ENCODE measurements at places on chromosomes 6 and 20. TPM values are rescaled to one million over a fixed set of nuclear protein-coding genes. Genes with fewer than 3 reads are reported as not detected.

Gene SMOC2
- polyA plus RNA-seq = 74.8 TPM

Gene PERP
- 0.33 TPM for polyA plus RNA-seq

DNA sequence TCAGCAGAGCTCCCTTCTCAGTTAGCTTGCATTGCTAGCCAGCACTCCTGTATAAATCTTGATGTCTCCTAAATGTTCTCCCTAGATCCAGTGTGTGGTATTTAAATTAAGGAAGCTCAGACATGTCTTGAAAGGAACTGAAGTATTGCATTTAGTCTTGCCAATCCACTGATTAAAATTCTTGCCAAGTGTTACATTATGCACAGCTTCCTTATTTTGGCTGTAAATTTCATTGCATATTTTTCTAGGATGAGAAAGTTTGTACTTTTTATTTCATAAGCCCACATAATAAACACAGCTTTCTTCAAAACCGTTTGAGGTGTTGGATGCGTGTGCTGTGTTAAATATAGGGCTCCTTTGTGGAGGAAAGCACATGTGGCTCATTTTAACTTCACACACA is 329.8 kb upstream of the FLRT3 start:
- no peak for DNase-seq

DNA sequence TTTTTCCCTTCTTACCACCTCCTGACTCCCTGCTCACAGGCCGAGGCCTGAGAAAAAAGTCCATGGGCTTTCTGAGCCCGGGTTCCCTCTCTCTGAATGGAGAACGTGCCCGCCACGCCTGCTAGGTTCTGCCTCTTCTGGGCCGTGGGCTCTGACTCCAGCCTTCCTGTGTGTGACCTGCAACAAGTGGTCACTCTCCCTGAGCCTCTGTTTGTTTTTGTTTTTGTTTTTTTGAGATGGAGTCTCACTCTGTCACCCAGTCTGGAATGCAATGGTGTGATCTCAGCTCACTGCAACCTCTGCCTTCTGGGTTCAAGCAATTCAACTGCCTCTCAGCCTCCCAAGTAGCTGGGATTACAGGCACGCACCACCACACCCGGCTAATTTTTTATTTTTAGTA is 17.9 kb upstream of the VSTM2L start:
- no peak for DNase-seq

GRCh38 chr6:157561414-157561790 is 180.4 kb downstream of the ZDHHC14 start:
- no peak for DNase-seq

- no peak for DNase-seq
These were observed 114.2 kb downstream of the HIVEP2 start for GRCh38 chr6:142830807-142831206.

Gene PRR18
- 1.1 TPM for polyA plus RNA-seq

GRCh38 chr20:62875419-62876361 is 14.1 kb upstream of the TCFL5 start:
- peak; percentile 67 for DNase-seq

GRCh38 chr6:90894285-90895130 is 307.6 kb upstream of the MAP3K7 start:
- no peak for DNase-seq

DNA sequence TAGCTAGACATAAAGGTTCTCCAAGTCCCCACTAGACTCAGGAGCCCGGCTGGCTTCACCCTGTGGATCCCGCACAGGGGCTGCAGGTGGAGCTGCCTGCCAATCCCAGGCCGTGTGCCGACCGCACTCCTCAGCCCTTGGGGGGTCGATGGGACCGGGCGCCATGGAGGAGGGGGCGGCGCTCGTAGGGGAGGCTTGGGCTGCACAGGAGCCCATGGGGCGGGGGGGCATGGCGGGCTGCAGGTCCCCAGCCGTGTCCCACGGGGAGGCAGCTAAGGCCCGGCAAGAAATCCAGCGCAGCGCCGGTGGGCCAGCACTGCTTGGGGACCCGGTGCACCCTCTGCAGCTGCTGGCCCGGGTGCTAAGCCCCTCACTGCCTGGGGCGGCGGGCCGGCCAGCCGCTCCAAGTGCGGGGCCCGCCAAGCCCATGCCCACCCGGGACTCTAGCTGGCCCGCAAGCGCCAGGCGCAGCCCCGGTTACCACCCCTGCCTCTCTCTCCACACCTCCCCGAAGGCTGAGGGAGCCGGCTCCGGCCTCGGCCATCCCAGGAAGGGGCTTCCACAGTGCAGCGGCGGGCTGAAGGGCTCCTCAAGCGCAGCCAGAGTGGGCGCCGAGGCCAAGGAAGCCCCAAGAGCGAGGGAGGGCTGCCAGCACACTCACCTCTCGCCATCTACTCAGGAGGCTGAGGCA is 26.5 kb upstream of the ID1 start:
- no peak for DNase-seq

GRCh38 chr6:13288969-13289391 is 39.4 kb downstream of the TBC1D7 start:
- DNase-seq = no peak

DNA sequence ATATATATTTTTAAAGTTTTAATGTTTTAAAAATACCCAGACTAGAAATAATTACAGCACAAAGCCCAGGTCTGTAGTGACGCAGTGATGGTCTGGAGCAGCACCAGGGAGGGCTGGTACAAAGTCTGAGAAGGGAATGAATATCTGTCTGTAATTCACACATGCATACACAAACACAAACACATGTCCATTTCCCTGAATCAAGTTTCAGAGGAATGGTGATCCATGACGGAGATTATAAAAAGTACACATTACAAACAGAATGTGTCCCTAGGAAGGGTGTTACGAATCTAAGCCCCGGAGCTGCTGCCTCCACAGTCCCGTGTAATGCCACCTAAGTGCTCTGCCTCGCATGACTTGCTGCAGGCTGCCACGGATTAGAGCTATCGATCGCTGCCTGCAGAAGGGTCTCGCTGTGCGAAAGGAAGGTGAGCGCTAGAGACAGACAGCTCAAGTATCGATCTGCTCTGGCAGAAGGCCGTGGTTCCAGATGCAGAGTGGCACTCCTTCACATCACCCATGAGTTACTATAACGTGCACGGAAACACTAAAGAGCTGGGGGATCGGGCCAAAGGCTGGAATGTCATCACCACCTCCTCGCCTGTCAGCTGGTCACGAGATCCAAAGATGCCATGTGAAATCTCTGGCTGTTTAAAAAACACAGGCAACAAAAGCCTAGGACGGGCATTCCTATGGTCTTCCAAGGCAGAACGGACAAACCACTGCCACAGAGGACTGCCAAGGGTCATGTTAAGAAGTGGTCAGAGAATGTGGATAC is 87.1 kb downstream of the INSM1 start:
- no peak for DNase-seq

GRCh38 chr20:31992086-31992485 is 18.2 kb upstream of the CCM2L start:
- no peak for DNase-seq

Gene TXLNB
- polyA plus RNA-seq = 137 TPM

- DNase-seq = peak; percentile 32
These were observed 44.3 kb downstream of the KHDC1L start for GRCh38 chr6:73180763-73181619.

DNA sequence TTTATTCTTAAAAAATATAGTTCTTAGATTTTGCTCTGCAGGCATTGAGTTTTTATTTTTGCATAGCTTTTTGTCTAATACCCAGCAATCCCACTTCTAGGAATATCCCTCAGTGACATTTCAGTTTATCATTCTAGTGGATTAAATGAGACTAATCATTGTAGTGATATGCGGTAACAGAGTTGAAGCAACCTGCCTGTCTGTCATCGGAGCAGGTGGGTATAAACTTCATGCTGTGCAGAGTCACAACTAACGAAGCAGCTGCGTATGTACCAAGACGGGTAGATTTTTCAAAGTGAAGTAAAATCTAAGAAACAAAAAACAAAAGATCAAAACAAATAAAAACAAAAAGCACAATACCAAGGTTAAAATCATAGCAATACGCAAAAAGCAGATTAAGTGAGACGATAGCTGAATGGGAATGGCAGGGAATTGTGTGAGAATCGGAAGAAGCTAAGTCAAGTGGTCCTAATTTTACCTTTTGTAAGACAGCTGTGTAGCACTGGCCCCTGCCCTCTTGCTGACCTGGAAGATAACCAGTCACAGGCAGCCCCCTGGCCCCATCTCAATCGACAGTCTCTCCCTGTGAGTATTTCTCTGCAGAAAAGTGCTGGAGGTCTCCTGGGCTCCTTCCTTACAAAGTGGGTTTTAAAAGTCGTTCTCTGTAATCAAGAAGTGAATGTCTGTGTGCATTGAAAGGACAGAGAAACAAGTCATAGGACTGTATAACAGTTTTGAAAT is 169.2 kb downstream of the OR2B2 start:
- no peak for DNase-seq

- DNase-seq = no peak
These were observed 608.3 kb upstream of the CITED2 start for GRCh38 chr6:139982652-139983295.

DNA sequence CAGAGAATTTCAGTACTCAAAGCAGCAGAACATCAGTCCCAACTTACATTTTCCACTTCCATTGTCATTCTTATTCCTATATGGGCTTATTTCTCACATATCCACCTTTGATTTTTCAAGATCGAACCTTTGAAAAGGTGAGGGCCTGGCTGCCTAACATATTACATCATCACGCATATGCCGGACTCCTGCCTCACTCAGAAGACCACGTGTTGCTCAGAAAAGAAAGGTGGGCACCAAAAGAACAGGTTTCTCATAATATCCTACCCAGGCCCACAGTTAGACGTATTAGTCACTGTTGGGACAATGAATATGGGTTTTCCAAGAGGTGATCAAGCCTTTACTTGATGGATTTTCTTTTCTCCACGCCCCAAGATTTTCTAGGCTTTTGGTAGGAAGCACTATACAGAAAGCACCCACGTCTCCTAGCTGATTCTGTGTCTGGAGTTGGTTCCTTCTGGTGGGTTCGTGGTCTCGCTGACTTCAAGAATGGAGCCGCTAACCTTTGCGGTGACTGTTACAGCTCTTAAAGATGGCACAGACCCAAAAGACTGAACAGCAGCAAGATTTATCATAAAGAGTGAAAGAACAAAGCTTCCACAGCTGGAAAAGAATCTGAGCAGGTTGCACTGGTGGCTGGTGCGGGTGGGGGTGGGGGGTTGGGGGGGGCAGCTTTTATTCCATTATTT is 168.9 kb downstream of the ATXN1 start:
- DNase-seq = no peak

GRCh38 chr20:41230136-41230535 is 87.4 kb downstream of the ZHX3 start:
- DNase-seq = no peak

- DNase-seq = no peak
These were observed 74.4 kb downstream of the ELOVL4 start for GRCh38 chr6:79872986-79873385.

DNA sequence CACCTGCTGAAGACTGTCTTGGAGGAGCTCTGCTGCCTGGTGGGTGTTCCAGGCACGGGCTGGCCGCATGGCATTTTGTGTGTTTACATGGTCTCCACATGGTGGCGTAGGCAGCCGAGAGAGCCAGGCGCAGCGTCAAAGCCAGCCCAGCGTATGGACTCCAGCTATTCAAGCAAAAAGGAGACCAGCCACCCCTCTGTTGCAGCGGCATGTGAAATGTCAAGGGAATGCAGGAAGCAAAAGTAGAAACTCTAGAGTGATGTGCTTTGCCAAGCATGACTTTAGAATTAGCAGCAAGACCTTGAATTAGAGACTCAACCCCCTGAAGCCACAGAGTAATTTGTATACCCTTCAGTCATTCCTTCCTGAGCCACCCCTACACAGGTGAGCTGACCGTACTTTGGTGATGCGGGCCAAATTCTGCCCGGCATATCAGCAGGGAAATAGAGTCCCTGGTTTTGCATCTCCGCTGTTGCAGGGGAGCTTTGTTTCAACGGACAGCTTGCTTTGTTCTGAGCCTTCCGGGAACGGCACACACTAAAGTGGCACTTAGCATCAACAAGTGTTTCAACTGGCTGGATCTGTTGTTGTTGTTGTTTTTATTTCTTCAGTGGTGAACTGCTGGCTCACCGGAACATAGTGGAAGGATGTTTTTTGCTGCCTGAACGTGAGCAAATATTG is 48.5 kb downstream of the FNDC1 start:
- DNase-seq = no peak

DNA sequence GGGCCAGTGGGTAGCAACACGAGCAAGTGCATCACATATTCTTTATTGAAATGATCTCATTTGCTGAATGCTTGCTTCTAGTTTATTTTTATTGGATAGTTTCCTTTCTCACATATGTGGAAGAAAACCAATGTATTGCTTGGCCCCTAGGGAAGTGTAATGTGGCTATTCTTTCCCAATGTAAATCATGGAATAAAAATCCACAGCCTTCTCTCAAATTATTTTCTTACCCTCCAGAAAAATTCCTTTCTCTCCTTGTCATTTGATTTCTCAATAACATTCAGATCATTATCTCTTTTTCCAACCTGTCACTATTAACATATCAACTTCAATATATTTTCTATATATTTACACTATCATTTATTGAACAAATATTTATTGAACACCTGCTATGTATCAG is 51.9 kb upstream of the PTPRK start:
- no peak for DNase-seq

Gene XKR7
- polyA plus RNA-seq = 0.04 TPM

Gene MAP7
- polyA plus RNA-seq = 0.28 TPM

Gene BMP6
- 0.82 TPM for polyA plus RNA-seq

Gene HSPA1A
- 72.3 TPM for polyA plus RNA-seq

- DNase-seq = no peak
These were observed 62.3 kb upstream of the TMEM181 start for GRCh38 chr6:158497620-158498019.

- DNase-seq = no peak
These were observed 36.2 kb upstream of the HMGA1 start for GRCh38 chr6:34200340-34200971.

DNA sequence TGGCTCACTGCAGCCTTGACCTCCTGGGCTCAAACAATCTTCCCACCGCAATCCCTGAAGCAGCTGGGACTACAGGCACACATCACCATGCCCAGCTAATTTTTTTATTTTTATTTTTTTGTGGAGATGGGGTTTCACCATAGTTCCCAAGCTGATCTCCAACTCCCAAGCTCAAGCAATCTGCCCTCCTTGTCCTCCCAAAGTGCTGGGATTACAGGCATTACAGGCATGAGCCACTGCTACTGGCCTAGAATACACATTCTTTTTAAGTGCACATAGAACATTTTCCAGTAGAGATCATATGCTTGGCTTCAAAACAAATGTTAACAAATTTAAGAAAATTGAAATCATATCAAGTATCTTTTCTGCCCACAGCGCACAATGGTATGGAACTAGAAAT is 176.8 kb upstream of the MARCKS start:
- no peak for DNase-seq

DNA sequence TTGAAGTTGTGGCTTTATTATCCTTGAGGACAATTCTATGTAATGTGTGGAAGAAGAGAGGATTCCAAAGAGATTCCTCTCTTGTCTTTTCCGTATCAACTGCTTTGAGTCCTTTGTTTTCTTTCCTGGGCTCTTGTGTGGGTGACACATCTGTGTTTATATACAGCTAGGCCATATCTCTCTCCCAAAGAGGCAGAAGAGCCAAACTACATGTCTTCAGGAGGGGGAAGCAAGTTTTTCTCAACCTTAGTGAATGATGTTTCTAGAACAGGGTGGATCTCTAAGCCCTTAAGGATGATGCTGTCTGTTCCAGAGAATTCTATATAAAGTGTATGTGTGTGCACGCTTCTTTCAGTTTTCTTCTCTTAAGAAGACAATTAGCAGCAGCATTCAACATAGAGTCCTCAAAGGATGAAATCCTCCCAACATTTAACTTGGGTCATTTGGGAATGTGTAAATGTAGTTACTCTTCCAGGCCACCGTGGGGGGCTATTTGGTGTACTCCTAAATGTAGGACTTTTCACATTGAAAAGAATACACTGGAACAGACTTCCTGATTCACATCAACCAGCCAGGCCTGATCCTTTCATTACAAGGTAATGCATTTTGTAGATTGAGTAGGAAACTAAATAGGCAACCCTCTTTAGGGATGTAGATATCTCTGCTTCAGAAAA is 92.8 kb upstream of the EEF1E1 start:
- no peak for DNase-seq

Gene HLA-DRB1
- polyA plus RNA-seq = 9.4 TPM

Gene BIRC7
- polyA plus RNA-seq = 0.27 TPM
